ENCODE measurements at places on chromosomes 12 and 14.
A peak's percentile ranks its signal among the peaks of the same experiment; 100 is the strongest.

DNA sequence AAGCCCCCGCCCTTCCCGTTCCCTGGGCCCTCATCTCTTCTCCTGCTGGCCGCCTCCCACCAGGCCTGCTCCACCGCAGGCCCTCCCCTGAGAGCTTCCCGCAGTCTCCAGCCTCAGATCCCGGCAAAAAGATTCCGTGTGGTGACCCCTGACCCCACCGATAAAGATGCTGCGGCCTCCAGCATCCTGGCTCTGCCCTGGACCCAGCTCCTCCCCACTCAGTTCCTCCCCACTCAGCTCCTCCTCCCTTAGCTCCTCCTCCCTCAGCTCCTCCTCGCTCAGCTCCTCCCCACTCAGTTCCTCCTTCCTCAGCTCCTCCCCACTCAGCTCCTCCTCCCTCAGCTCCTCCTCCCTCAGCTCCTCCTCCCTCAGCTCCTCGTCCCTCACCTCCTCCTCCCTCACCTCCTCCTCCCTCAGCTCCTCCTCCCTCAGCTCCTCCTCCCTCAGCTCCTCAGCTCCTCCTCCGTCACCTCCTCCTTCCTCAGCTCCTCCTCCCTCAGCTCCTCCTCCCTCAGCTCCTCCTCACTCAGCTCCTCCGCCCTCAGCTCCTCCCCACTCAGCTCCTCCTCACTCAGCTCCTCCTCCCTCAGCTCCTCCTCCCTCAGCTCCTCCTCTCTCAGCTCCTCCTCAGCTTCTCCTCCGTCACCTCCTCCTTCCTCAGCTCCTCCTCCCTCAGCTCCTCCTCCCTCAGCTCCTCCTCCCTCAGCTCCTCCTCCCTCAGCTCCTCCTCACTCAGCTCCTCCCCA, 17.0 kb downstream of the NOC4L start:
- peak; percentile 14 for DNase-seq

DNA sequence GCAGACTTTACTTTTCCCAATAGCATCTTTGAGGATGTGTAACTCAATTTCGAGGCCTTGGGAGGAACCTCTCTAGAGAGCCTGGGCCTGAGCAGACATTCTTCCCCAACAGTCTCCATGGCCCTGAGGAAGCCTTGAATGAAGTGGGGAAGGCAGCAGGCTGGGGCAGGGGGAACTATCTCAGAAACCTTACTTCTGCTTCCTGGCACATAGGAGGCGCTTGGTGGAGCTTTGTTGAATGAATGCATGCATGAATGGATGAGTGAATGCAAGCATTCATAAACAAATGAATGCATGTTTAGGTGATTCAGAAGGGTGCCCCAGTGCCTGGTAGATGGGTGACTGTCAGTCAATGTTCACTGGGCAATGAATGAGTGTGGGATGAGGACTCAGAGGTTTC, 58.3 kb downstream of the GALNT16 start:
- no peak for DNase-seq

- no peak for DNase-seq
Observed at GRCh38 chr14:99125113-99125512, 146.9 kb downstream of the BCL11B start.

DNA sequence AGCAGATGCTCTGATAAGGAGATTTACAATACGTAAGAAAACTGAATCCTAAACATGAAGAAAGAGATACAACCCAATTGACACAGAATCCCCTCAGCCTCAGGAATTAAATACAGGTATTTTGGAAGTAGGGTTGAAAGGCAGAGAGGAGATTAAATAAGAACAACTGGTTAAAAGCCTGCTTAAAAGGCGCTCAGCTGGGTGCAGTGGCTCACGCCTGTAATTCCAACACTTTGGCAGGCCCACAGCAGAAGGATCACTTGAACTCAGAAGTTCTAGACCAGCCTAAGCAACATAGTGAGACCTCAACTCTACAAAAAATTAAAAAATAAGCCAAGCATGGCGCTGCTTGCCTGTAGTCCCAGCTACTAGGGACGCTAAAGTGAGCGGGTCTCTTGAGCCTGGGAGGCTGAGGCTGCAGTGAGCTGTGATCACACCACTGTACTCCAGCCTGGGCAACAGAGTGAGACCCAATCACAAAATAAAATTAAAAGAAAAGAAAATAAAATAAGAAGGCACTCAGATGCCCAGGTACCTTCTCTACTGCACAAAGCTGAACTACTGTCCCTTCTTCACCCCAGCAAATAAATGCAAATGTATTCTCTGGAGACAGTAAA, 32.9 kb downstream of the MED13L start:
- no peak for DNase-seq

- no peak for DNase-seq
Observed at GRCh38 chr12:13209436-13210235, 13.1 kb downstream of the EMP1 start.

GRCh38 chr12:75965661-75966060, 65.9 kb downstream of the PHLDA1 start:
- DNase-seq, result no peak

- DNase-seq, result no peak
Observed at GRCh38 chr12:131528667-131529066, 182.2 kb upstream of the SFSWAP start.

GRCh38 chr14:32339188-32339587, 10.1 kb downstream of the AKAP6 start:
- no peak for DNase-seq

DNA sequence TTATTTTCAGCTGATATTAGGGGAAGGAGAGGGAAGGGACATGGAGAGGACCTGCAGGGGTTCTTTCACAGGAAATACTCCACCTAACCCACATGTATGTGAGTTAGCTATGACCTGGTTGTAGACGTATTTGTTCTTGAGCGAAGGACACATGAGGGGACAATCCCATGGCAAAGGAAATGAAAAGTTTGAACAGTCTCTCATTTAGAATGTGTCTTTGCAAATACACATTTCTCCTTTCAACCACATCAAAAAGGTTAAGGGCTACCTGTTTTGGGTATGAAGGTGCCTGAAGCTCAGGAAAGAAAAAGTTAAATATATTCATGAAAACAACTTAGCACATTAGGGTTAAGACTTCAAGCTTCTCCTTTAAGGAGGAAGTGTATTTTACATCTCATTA, 7.4 kb downstream of the PYGL start:
- no peak for DNase-seq

GRCh38 chr14:62988967-62989366, 56.3 kb downstream of the KCNH5 start:
- DNase-seq, result peak; percentile 47

GRCh38 chr12:8036346-8036745, 3.8 kb downstream of the FOXJ2 start:
- DNase-seq, result no peak

- DNase-seq, result no peak
Observed at GRCh38 chr12:29008786-29009185, 140.3 kb upstream of the FAR2 start.

- DNase-seq, result no peak
Observed at GRCh38 chr14:81132468-81132867, 88.3 kb downstream of the GTF2A1 start.

GRCh38 chr14:49880267-49881064, 12.4 kb upstream of the ARF6 start:
- no peak for DNase-seq

- peak; percentile 17 for DNase-seq
Observed at GRCh38 chr12:27013611-27014084, 536 bp downstream of the TM7SF3 start.

DNA sequence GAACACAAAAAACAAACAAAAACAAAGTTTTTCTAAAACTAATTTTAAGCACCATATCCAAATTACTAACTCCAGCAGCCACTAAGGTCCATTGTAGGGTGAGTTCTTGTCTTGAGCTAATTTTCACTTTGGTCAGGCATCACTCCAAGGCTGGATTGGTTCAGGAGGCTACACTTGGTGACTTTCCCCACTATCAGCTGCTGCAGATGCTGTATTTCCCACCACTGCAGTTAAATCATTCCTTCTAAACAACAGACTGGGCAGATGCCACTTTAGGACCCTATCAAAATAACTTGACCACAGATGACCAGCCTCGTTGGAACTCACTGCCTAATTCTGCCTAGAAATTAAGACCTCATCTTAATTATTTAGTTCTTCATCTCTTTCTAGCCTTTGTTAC, 140.5 kb downstream of the SLC16A7 start:
- DNase-seq, result no peak
